ENCODE measurements at places on chromosomes 5 and 9. TPM values are rescaled to one million over a fixed set of nuclear protein-coding genes. Genes with fewer than 3 reads are reported as not detected.
A peak's percentile ranks its signal among the peaks of the same experiment; 100 is the strongest.

DNA sequence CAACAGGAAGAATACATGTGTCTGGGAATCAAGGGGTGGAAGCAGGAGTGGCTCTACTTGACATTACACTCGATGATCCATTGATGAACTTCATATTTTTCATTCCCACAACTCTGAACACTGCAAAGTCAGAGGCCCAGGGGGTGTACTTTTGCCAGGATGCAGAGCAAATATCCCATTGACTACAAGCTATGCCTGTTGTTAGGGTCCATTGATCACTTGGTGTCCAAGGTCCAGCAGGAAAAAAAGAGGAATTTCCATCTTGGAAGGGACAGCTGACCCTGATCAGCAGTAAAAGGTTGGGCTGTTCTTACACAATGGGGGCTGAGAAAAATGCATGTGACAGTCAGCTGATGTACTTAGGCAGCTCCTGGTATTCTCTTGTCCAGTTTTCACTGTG is 118.5 kb upstream of the MAP1B start:
- no peaks in the 10 kb centered on the region for H3K27me3 ChIP-seq
- H3K36me3 ChIP-seq = no peaks in the 10 kb centered on the region
- H3K4me1 ChIP-seq = no peaks in the 10 kb centered on the region

DNA sequence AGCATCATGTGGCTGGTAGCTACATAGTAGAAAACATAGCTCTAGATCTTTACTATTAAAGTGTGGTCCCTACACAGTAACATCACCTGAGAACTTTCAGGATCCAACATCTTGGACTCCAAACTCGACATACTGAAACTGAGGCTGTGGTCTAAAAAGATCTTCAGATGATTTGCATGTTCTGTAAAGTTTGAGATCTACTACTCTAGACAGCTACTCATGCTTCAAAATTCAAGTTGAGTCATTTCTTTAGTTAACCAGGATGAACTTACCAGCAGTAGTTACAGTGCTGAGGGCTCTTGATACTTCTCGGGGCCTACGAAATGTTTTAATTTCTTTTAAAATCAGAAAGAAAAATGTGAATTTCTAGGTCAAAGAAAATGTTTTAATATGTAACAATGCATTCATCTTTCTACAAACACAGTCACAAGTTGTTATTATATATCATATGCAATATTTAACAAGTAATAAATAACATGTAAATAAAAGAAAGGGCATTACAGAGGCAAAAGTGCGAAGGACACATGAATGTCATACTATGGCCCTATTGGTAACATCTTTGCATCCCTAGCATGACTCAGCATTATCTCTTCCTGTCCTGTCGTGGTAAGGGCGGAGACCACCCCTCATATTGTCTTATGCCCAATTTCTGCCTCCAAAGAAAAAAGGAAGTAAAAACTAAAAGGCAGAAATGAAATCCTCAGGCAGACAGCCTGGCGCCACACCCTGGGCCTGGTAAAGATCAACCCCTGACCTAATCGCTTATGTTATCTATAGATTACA is 563.9 kb upstream of the TLE4 start:
- no peak overlapping the region for H3K4me3 ChIP-seq
- DNase-seq = no peak
- H3K27me3 ChIP-seq = no peaks in the 10 kb centered on the region
- H3K4me1 ChIP-seq = no peaks in the 10 kb centered on the region

GRCh38 chr9:69173891-69174615 is at the start of gene TJP2:
Gene TJP2, plus strand, starts transcription at chr9:69174277. Its CDS starts 96 bp downstream, at chr9:69174373.
- H3K36me3 ChIP-seq = no peaks in the 10 kb centered on the region
- DNase-seq = peak; percentile 64

DNA sequence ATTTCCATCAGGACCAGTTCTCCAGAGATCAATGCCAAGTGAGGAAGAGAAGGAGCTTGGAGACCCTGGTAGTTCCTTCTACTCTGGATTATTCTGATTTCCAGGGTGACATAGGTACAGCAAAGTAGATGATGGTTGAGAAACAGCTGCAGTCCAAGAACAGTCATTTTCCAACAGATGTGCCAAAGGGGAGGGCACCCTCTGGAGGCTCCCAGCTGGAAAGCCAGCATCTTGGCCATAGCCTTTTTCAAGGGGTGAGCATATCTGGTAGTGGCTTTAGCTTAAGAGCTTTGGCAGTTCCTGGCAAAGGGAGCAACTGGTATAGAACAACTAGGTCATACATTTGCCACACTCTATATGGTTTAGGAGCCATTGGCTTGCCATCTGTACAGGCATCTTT is 492.7 kb downstream of the RASEF start:
- H3K4me1 ChIP-seq = no peaks in the 10 kb centered on the region
- H3K4me3 ChIP-seq = no peak overlapping the region
- no peaks in the 10 kb centered on the region for H3K27me3 ChIP-seq
- H3K27ac ChIP-seq = no peak overlapping the region
- no peak for DNase-seq

DNA sequence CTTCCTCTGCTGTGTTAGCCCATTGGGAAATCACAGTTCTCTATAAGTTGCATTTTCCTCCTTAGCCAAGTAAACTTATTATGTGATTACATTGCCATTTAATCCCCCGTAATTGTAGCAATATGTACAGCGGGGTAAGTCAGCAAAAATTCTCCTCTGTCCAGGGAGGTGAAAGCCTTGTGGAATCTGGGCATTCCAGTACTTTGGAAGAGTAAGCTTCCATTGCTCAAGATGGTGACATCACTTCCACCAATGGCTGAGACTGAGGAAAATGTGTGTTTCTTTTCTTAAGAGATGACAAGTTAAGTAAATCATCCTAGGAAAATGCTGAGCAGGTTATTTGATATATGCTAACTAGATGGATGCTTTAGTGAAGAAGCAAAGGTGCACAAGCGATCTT is 436.7 kb downstream of the CETN3 start:
- H3K4me1 ChIP-seq = no peaks in the 10 kb centered on the region
- no peaks in the 10 kb centered on the region for H3K36me3 ChIP-seq
- H3K27ac ChIP-seq = no peak overlapping the region
- DNase-seq = no peak

DNA sequence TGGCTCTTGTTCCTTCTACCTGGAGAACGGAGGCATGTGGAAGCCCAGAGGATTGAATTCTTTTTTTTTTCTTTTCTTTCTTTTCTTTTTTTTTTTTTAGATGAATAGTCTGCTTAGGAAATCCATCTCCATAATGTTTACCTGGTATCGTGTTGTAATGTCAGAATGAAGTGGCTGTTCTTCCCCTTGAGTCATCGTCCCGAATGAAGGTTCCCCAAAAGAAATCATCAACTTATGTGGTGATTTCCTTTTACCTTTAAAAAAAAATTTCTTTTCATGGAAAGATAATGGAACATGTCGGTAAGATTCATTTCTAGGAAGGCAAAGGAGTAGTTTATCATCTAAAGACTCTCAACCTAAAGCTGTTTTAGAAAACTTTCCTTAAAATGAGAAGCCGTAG is 59.7 kb downstream of the DOCK8 start:
- H3K27ac ChIP-seq = no peak overlapping the region
- no peak overlapping the region for H3K4me3 ChIP-seq
- DNase-seq = no peak
- H3K27me3 ChIP-seq = no peaks in the 10 kb centered on the region
- H3K36me3 ChIP-seq = no peaks in the 10 kb centered on the region

DNA sequence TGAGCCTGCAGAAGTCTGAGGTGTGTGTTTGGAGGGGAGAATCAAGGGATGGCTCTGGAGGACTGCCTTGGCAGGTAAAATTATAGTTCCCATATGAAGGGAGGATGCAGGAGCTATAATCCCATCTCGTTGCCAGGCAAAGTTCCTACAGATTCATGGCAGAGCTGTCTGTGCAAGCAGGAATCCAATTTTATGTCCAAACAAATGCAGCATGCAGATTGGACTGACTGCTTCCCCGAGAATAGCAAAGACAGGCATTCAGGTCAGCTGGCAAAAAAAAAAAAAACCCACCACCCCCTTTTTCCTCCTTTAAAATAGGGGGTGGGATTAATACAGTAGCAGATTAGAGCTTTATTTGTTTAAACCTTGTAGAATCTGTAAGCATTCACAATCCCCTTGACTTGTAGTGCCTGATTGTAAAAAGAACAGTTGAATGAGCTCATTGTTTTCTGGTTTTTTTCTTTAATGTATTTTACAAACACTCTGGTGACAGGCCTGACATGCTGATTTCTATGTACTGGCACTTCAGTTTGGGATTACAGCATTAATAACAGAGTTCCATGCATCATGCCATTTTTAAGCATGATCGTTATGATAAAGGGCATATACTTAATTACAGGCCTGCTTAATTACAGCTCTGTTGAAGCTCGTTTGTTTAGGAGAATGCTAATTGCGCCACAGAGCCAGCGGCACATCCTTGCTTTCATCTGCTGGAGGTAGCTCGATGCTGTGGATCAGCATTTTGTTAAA is 141.4 kb upstream of the LMX1B start:
- DNase-seq = no peak
- H3K36me3 ChIP-seq = no peaks in the 10 kb centered on the region
- H3K27ac ChIP-seq = no peak overlapping the region
- no peaks in the 10 kb centered on the region for H3K27me3 ChIP-seq
- H3K4me3 ChIP-seq = no peak overlapping the region

DNA sequence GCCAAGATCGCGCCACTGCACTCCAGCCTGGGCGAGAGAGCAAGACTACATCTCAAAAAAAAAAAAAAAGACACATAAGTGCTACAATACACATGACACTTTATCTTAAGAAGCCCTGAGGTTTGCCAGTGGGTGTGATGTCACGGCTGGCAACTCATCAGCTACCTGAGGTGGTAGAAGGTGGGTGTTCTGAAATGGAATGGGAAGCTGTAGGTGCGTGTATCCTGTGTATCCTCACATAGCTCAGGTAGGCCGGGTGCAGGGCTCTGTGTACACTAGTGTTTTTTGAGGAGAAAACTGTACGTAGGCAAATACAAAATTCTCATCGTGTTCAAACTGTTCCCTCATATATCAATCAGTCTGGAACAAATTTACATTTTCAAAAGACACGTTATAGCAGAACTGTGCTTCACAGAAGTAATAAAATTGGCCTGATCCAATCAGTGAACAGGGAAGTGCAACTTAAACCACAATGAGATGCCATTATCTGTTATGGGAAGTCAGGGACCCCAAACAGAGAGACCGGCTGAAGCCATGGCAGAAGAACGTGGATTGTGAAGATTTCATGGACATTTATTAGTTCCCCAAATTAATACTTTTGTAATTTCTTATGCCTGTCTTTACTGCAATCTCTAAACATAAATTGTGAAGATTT is 10.4 kb downstream of the BICD2 start:
- no peaks in the 10 kb centered on the region for H3K36me3 ChIP-seq
- no peak overlapping the region for H3K27ac ChIP-seq
- H3K4me1 ChIP-seq = peaks cover 6% of the 10 kb centered on the region

GRCh38 chr9:126609711-126610388 is 3.9 kb upstream of the LMX1B start:
- H3K27me3 ChIP-seq = no peaks in the 10 kb centered on the region
- DNase-seq = no peak
- peaks cover 5% of the 10 kb centered on the region for H3K4me1 ChIP-seq
- H3K36me3 ChIP-seq = no peaks in the 10 kb centered on the region
- H3K27ac ChIP-seq = no peak overlapping the region

DNA sequence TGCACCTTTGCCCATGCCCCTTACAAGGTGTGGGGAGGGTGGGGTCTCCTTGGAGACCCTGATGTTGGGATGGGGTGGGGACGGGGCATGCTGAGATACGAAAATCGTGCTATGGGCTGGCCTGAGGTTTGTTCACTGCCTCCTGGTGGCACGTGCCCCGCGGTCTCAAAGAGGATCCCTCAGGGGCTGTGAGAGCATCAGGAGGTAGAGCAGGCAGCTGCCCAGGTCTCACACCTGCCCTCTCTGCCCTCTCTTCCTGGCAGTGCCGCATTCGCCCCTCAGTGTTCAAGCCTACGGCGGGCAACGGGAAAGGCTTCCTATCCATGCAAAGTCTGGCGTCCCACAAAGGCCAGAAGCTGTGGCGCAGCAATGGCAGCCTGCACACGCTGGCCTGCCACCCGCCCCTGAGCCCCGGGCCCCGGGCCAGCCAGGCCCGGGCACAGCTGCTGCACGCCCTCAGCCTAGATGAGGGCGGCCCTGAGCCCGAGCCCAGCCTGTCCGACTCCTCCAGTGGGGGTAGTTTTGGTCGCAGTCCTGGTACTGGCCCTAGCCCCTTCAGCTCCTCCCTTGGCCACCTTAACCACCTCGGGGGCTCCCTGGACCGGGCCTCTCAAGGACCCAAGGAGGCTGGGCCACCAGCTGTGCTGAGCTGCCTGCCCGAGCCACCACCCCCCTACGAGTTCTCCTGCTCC is 6.7 kb downstream of the N4BP3 start:
- no peak overlapping the region for H3K4me3 ChIP-seq
- H3K36me3 ChIP-seq = no peaks in the 10 kb centered on the region
- peaks cover 6% of the 10 kb centered on the region for H3K4me1 ChIP-seq
- DNase-seq = no peak

DNA sequence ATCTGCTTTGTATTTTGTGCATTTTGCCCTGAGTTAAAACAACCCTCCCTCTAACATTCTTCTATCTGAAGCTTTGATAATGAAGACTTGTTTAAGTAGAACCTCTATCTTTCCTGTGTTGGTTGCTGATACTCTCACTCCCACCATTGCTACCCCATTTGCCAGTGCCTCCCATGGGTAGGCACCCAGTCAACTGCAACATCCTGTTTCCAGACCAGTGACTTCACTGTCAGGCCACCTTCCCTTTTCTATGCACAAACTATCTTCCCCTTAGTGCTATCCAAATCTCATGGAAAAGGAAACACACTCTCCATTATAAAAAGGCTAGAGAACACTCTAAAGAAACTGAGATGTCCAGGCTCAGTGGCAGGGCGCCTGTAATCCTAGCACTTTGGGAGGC is 5.6 kb upstream of the IARS1 start:
- no peak overlapping the region for H3K27ac ChIP-seq
- H3K36me3 ChIP-seq = no peaks in the 10 kb centered on the region
- H3K4me1 ChIP-seq = no peaks in the 10 kb centered on the region
- no peak for DNase-seq

DNA sequence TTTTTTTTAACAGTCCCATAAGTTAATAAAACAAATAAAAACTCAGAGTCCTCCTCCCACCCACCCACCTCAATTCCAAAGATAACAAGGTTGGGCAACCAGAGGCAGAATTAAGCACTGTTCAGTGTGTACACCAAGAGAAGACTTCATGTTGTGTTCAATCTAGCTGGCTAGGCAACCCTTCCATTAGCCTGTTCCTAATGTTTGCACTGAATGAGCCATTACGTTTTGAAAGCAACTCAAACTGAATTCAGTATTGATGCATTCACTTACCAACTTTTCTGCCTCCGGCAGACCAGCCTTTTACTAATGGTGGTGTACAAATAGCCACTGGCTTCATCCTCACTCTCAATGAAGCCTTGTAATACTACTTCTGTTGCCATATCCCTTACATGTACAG is 47.5 kb downstream of the PBX3 start:
- no peaks in the 10 kb centered on the region for H3K36me3 ChIP-seq
- H3K27me3 ChIP-seq = no peaks in the 10 kb centered on the region
- H3K27ac ChIP-seq = no peak overlapping the region
- no peak overlapping the region for H3K4me3 ChIP-seq
- no peak for DNase-seq
- H3K4me1 ChIP-seq = peaks cover 5% of the 10 kb centered on the region

The IFNA4 gene
- total RNA-seq = not detected

The PAEP gene
- not detected for total RNA-seq

The ZNF782 gene
- total RNA-seq = 3.0 TPM

The NRG2 gene
- 4.7 TPM for total RNA-seq

The SGCD gene
- 0.28 TPM for total RNA-seq

The FAM169A gene
- total RNA-seq = 2.3 TPM

The AUH gene
- 15.1 TPM for total RNA-seq
